ENCODE measurements at places on chromosomes 12 and 14. TPM values are rescaled to one million over a fixed set of nuclear protein-coding genes. Genes with fewer than 3 reads are reported as not detected.

SERPINA4 gene
- total RNA-seq: not detected

B4GALNT1 gene
- total RNA-seq: 16.3 TPM

SMAGP gene
- 4.8 TPM for total RNA-seq

HOXC10 gene
- 6.1 TPM for total RNA-seq

JPH4 gene
- 1.7 TPM for total RNA-seq

TAS2R30 gene
- 9.0 TPM for total RNA-seq

SLC25A21 gene
- 0.42 TPM for total RNA-seq

LRR1 gene
- 4.6 TPM for total RNA-seq

DNA sequence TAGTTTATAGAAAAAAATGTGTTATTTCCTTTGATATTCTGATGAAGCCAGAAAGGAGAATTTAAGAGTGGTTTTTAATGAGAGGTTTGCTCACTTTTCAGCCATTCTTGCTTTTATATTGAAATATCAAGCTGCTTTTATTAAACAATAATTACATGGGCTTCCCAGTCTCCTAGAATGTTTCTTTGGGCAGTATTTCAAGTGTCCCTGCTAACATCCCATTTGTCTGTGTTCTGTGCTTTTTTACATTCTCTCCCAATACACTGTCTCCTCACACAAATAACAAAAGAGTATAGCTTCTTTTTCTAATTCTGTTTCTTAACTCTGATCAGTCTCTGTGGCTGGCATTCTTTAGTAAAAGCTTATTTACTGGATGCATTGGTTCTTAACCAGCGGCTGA lies 145.4 kb downstream of the TPH2 start:
- no peaks in the 10 kb centered on the region for H3K36me3 ChIP-seq
- no peaks in the 10 kb centered on the region for H3K27me3 ChIP-seq
- H3K4me3 ChIP-seq: no peak overlapping the region
- DNase-seq: no peak

DNA sequence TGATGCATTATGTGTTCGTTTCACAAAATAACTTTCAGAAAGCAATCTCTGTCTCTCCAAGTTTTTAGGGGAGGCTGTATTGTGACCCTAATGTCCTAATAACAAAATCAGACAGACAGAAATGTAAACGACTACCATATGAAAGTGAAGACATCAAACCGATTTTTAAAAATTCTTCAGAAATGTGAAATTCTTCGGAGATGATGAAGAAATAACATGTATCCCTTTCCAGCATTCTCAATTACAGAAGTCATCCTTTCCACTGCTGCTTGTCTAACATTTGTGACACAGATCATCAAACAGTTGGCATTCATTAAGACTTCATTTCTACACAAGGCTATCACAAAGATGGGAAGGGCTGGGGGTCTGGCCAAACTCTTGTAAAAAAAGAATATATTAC lies 41.0 kb downstream of the DMAC2L start:
- H3K4me3 ChIP-seq: no peak overlapping the region
- no peaks in the 10 kb centered on the region for H3K36me3 ChIP-seq
- H3K27me3 ChIP-seq: no peaks in the 10 kb centered on the region
- peaks cover 11% of the 10 kb centered on the region for H3K4me1 ChIP-seq

DNA sequence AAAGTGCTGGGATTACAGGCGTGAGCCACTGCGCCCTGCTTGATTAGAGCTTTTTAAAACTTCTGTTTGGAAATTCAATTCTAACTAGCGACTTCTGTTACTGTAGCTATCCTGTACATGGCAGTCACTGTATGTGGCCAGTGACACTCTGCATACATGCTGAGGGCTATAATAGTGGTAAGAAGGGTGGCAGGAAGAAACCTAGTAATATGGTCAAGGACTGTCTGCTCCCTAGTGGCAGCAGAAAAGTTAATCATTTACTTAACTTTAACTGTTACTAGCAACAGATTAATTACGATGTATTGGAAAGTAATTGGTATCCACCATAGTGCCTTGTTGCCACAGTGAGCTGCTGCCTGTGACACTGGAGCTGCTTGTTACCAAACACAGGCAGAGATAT lies 149.0 kb downstream of the KITLG start:
- H3K27ac ChIP-seq: no peak overlapping the region
- H3K27me3 ChIP-seq: no peaks in the 10 kb centered on the region
- no peak overlapping the region for H3K4me3 ChIP-seq
- H3K36me3 ChIP-seq: no peaks in the 10 kb centered on the region

DNA sequence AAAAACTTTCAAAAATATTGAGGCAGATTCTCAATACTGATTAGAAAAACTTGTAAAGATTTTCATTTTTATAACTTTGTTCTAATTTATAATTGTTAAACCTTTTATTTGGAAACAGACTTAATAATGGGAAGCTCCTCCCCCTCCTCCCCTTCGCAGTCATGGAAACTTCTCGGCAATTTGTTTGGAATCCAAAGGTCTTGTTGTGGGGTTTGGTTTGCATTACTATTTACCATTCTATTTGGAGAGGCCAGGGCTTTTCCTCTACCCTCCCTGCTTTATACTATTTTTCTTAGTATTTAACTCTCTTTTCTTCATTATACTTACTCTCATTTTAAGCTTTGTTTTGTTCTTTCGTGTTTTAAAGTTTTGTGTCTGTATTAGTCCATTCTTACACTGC lies 6.0 kb downstream of the SLC39A9 start:
- DNase-seq: no peak
- H3K27ac ChIP-seq: no peak overlapping the region
- peaks cover 16% of the 10 kb centered on the region for H3K4me1 ChIP-seq
- H3K36me3 ChIP-seq: no peaks in the 10 kb centered on the region

- DNase-seq: no peak
- H3K4me3 ChIP-seq: no peak overlapping the region
- no peaks in the 10 kb centered on the region for H3K36me3 ChIP-seq
- H3K27me3 ChIP-seq: no peaks in the 10 kb centered on the region
- no peak overlapping the region for H3K27ac ChIP-seq
- H3K4me1 ChIP-seq: no peaks in the 10 kb centered on the region
Observed at GRCh38 chr12:109277255-109277898, 31.7 kb downstream of the FOXN4 start.

DNA sequence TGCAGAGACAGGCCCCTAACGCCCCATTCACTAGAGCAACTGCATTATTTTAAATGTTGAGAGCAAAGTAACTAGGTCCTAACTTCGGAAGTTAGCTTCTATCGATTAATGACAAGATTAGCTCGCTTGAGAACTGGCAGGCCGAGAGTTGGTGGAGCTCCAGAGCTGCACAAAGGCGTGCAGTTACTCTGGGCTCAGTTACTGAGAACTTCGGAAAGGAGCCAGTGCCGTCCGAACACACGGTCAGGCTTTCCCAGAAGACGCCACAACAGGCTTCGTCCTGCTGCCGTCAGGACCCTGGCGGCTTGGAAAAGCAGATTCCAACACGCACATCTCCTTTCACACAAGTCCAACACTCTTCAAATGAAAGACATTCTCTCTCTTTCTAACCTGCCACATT lies 45.4 kb upstream of the TESC start:
- no peaks in the 10 kb centered on the region for H3K27me3 ChIP-seq
- H3K4me1 ChIP-seq: no peaks in the 10 kb centered on the region
- no peak overlapping the region for H3K27ac ChIP-seq
- DNase-seq: no peak
- H3K36me3 ChIP-seq: no peaks in the 10 kb centered on the region
- H3K4me3 ChIP-seq: no peak overlapping the region

DNA sequence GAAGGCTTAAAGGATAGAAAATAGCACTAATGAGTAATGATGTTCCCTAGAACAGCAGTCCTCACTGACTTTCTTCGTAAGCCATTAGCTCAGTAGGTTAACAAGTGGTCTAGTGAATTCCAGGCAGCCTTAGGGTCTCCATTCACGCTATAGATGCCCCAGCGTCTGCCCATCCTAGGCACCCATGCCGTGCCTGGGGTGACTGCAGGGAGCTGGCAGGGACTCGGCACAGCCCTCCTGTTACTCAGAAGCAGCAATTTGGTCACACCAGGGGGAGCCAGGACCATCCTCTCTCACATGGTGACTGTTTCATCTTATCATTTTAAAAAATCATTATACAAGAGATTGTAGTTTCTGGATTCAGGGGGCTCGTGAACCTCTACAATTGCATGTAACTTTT lies 66.0 kb upstream of the TRAF3 start:
- no peak overlapping the region for H3K27ac ChIP-seq
- H3K4me3 ChIP-seq: no peak overlapping the region
- H3K4me1 ChIP-seq: no peaks in the 10 kb centered on the region
- H3K36me3 ChIP-seq: no peaks in the 10 kb centered on the region
- no peaks in the 10 kb centered on the region for H3K27me3 ChIP-seq
- DNase-seq: no peak

DNA sequence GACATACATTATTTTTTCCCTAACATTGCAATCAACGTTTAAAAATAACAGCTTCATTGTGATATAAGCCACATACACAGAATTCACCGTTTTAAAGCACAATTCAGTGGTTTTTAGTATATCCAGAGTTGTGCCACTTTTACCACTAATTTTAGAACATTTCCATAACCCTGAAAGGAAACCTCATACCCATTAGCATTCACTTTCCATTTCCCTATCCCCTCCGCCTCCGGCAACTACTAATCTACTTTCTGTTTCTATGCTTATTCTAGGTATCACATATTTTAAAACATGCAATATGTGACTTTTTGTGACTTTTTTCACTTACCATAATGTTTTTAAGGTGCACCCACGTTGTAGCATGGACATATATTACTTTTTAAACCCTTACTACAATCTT lies 55.6 kb upstream of the ISM2 start:
- no peak overlapping the region for H3K27ac ChIP-seq
- no peak for DNase-seq
- peaks cover 5% of the 10 kb centered on the region for H3K4me1 ChIP-seq
- H3K36me3 ChIP-seq: peaks cover 44% of the 10 kb centered on the region
- no peaks in the 10 kb centered on the region for H3K27me3 ChIP-seq

DNA sequence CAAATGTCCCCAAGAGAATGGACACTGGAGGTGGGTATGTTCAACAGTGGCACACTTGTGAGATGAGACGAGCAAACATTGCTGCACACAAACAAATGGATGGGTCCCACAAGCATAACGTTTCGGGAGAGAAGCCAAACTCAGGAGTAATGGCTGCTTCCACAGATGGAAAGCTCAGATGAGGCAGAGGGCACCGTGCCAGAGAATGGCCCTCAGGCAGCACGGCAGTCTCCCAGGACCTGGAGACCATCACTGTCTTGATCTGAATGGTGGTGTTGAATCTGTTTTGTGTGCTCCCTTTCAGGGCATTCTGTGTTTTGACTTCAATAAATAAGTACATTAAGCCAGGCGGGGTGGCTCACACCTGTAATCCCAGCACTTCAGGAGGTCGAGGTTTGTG lies 8.5 kb upstream of the CDCA4 start:
- H3K36me3 ChIP-seq: no peaks in the 10 kb centered on the region
- H3K4me1 ChIP-seq: no peaks in the 10 kb centered on the region
- no peak overlapping the region for H3K4me3 ChIP-seq
- DNase-seq: no peak
- H3K27me3 ChIP-seq: peaks cover 21% of the 10 kb centered on the region
- no peak overlapping the region for H3K27ac ChIP-seq

GRCh38 chr12:45093051-45093450 lies 42.2 kb upstream of the DBX2 start:
- no peak overlapping the region for H3K4me3 ChIP-seq
- H3K27ac ChIP-seq: no peak overlapping the region
- no peaks in the 10 kb centered on the region for H3K27me3 ChIP-seq
- H3K36me3 ChIP-seq: no peaks in the 10 kb centered on the region

GRCh38 chr12:33330940-33331339 lies 108.7 kb downstream of the SYT10 start:
- H3K27me3 ChIP-seq: no peaks in the 10 kb centered on the region
- DNase-seq: no peak

GRCh38 chr12:62709311-62709710 lies 225.6 kb downstream of the PPM1H start:
- no peak overlapping the region for H3K4me3 ChIP-seq
- H3K27ac ChIP-seq: no peak overlapping the region
- H3K4me1 ChIP-seq: no peaks in the 10 kb centered on the region
- no peaks in the 10 kb centered on the region for H3K36me3 ChIP-seq

DNA sequence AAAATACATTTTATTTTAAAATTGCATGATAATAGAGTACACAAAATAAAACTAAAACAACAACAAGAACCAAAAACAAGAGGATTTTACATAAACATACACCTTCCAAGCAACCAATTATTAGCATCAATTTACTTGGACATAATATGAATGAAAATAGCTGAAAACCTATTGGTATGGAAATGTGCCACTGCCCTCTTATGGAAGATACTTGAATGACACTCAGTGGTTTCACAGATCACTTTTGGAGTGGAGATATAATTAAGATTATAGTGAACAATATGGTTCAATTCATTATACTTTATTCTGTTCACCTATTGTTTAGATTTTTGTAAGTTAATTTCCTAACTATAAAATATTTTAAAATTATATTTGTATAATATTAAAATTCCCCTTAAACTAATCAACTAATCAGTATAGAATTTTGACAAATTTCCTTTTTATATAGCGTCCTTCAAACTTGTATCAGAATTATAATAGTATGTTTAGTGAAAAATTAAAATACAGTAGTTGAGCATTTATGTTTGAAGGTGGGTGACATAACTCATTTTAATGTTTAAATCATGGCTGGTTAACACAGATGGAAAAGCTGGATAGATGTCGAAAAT lies 70.1 kb downstream of the SLC6A15 start:
- H3K27ac ChIP-seq: no peak overlapping the region
- no peak for DNase-seq
- no peaks in the 10 kb centered on the region for H3K27me3 ChIP-seq
- no peaks in the 10 kb centered on the region for H3K36me3 ChIP-seq

GRCh38 chr12:45568808-45569207 lies 160.7 kb upstream of the ARID2 start:
- H3K4me3 ChIP-seq: no peak overlapping the region
- no peak for DNase-seq
- H3K27me3 ChIP-seq: no peaks in the 10 kb centered on the region
- H3K36me3 ChIP-seq: no peaks in the 10 kb centered on the region
- no peak overlapping the region for H3K27ac ChIP-seq
- no peaks in the 10 kb centered on the region for H3K4me1 ChIP-seq

- no peaks in the 10 kb centered on the region for H3K27me3 ChIP-seq
- H3K36me3 ChIP-seq: no peaks in the 10 kb centered on the region
- DNase-seq: no peak
- H3K4me3 ChIP-seq: no peak overlapping the region
- H3K4me1 ChIP-seq: no peaks in the 10 kb centered on the region
Observed at GRCh38 chr12:47207829-47208248, 128.1 kb upstream of the AMIGO2 start.

GRCh38 chr14:97771340-97772045 lies 974.3 kb downstream of the VRK1 start:
- H3K36me3 ChIP-seq: no peaks in the 10 kb centered on the region
- H3K4me3 ChIP-seq: no peak overlapping the region
- no peaks in the 10 kb centered on the region for H3K4me1 ChIP-seq
- no peaks in the 10 kb centered on the region for H3K27me3 ChIP-seq
- DNase-seq: no peak
- no peak overlapping the region for H3K27ac ChIP-seq
